H4 (cell line): ENCODE measurements at places on chromosomes 4 and X. TPM values are rescaled to one million over a fixed set of nuclear protein-coding genes. Genes with fewer than 3 reads are reported as not detected.
A peak's percentile ranks its signal among the peaks of the same experiment; 100 is the strongest.

TMEM175 gene
- total RNA-seq: 9.7 and 13.0 TPM in 2 replicates

APBB2 gene
- 25.5 and 25.7 TPM in 2 replicates for total RNA-seq

ARR3 gene
- total RNA-seq: not detected in 2 replicates

TCEAL6 gene
- not detected in 2 replicates for total RNA-seq

GPR34 gene
- total RNA-seq: not detected in 2 replicates

MID1IP1 gene
- 37.5 and 48.9 TPM in 2 replicates for total RNA-seq

GAGE2A gene
- not detected in 2 replicates for total RNA-seq

GPRASP3 gene
- total RNA-seq: 1.2 and 2.0 TPM in 2 replicates

RGN gene
- not detected in 2 replicates for total RNA-seq

UTP3 gene
- 19.7 and 23.6 TPM in 2 replicates for total RNA-seq

F11 gene
- total RNA-seq: not detected in 2 replicates

MMRN1 gene
- total RNA-seq: not detected in 2 replicates

GLOD5 gene
- not detected in 2 replicates for total RNA-seq

MAGEC2 gene
- 77.8 and 91.2 TPM in 2 replicates for total RNA-seq

SULT1B1 gene
- total RNA-seq: 0.70 and 1.8 TPM in 2 replicates

SSX3 gene
- total RNA-seq: not detected in 2 replicates

GRCh38 chr4:159150821-159151390 lies 48.0 kb downstream of the RAPGEF2 start:
- no peak for DNase-seq

DNA sequence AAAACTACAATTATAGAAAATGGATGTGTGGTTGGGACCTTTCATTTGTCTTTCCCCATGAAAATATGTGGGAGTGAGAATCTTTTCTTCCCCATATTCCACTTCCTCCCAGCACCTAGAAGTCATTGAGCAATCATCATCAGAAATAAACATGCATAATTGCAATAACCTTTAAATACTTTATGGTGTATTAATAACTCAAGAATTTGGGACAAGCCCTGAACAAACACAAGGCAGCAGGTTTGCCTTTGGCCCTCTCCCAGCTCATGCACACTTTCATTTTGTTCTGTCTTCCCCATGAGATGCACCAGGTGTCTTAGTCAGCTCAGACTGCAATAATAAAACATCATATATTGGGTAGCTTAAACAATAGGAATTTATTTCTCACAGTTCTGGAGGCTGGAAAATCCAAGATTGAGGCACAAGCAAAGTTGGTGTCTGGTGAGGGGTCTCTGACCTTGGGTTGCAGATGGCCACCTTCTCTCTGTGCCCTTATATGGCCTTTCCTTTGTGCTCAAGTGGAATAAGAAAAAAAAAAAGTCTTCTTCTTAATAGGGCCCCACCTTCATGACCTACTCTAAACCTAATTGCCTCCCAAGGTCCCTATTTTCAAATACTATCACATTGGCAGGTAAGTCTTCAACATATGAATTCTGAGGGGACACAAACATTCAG lies 34.7 kb upstream of the TMEM184C start:
- DNase-seq: no peak

DNA sequence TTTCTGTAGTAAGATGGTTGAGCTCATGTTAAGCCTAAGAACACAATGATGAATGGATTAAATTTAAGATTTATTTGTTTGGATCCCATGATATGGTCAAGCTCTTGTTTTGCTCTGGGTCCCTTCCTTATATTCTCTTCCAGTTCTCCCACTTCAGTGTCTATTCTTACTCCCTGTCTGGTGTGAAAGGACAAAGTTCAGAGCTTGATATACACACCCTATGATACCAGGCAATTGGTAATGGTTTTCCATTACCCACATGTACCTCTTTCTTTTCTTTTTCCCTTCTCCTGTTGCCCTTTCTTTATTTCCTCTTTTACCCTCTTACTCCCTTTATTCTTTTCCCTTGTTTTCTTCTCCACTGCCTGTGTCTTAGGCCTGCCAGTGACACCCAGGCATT lies 223.6 kb downstream of the RAPGEF2 start:
- no peak for DNase-seq

DNA sequence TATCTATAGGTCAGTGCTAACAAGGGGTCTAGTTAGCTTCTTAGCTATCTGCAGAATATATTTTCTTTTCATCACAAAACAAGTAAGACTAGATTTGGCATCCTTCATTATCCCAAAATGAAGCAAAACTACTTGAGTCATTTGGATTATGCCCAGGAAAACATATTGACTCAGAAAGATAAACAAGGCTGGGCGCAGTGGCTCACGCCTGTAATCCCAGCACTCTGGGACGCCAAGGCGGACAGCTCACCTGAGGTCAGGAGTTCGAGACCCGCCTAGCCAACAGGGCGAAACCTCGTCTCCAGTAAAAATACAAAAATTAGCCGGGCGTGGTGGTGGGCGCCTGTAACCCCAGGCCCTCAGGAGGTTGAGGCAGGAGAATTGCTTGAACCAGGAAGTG lies 18.0 kb upstream of the MND1 start:
- DNase-seq: peak; percentile 34

DNA sequence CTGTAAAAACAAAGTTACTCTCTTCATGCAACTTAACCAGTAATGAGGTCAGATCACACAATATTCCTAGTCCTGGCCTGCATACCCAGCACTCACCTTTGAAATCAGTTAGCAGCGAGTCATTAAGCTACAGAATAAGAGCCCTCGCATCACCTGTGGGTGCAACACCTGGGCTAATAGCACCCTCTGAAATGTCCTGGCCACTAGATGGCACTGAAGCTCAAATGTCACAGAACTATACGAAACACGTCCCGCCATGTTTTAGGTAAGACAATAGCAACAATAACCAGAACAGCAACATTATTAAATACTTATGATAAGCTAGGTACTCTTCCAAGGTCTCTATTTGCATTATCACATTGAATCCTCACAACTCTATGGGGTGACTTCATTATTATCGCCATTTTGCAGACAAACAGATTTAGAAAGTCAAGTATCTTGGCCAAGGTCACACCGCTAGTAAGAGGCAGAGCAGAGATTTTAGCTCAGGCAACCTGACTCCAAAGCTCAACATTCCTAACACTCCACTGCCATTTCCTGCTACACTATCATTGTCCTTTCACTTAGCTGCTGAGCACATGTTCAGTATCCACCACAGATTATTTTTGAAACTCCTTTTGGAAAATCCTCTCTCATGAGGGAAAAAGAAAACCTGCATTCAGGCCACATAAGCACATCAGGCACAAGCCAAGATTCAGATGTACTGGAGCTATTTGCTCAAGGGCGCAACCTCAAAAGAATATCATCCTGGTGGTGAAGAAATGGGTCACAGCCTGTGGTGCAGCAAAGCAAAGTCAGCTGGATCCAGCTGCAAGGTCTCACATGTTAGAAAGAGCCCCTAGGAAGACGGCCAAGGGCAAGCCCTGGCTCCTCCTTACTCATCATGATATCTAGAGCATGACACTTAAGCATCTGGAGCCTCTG lies 59.5 kb upstream of the KDR start:
- DNase-seq: no peak

DNA sequence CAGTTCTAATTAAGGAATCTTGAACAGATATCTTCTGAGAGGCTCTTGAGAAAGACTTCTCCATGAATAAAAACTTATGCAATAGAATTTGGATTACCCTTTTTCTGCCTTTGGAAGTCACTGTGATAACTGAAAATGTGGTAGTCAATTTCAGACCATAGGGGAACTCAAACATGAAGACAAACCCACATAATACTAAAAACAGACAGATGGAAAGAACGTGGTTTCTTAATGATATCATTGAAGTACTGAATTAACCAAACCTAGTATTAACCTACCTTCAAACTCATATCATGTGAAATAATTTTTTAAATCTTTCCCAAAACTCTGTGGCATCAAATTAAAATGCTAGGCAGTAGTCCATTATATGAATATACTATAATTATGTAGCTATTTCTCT lies 153.5 kb downstream of the CAMK2D start:
- DNase-seq: no peak

GRCh38 chr4:63049278-63049677 lies 1360.0 kb downstream of the TECRL start:
- no peak for DNase-seq

- DNase-seq: no peak
These were observed 58.7 kb downstream of the FNIP2 start for GRCh38 chr4:158827543-158827981.

DNA sequence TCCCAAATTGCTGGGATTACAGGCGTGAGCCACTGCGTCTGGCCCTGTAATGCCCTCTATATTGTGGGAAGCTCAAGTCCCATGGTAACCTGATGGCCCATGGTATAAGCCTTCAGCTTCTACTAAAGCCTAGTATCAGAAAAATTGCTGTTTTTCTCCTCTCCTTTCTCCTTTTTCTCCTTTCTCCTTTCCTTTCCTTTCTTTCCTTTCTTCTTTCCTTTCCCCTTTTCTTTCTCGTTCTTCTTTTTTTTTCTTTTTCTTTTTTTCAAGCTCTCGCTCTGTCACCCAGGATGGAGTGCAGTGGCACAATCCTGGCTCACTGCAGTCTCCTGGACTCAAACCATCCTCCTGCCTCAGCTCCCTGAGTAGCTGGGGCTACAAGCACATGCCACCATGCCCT lies 740.7 kb downstream of the FAM133A start:
- DNase-seq: no peak

- no peak for DNase-seq
These were observed 1305.8 kb downstream of the PCDH7 start for GRCh38 chr4:32025851-32026459.

GRCh38 chr4:176377780-176378179 lies 58.0 kb downstream of the SPCS3 start:
- DNase-seq: peak; percentile 50

- no peak for DNase-seq
These were observed 31.7 kb downstream of the BBS12 start for GRCh38 chr4:122764071-122764820.

GRCh38 chrX:77160301-77160700 lies 286.9 kb upstream of the FGF16 start:
- no peak for DNase-seq

- DNase-seq: no peak
These were observed 83.6 kb upstream of the LNX1 start for GRCh38 chr4:53674903-53675302.

DNA sequence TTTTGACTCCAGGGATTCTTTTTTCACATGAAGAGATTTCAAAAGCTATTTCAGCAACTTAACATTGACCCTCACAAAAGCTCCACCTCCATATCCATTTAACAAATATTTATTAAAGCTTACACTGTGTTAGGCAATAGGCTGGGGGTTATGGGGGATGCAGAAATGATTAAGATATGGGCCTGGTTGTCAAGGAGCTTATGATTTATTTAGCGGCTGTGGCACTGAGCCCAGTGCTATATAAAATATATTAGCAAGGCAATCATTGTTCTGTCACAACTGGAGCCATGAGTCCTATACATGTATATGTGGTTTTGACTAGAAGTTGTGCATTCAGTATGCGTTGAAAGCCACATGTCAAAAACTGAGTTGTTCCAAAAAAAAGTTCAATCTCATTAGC lies 131.1 kb downstream of the GPC3 start:
- DNase-seq: no peak

DNA sequence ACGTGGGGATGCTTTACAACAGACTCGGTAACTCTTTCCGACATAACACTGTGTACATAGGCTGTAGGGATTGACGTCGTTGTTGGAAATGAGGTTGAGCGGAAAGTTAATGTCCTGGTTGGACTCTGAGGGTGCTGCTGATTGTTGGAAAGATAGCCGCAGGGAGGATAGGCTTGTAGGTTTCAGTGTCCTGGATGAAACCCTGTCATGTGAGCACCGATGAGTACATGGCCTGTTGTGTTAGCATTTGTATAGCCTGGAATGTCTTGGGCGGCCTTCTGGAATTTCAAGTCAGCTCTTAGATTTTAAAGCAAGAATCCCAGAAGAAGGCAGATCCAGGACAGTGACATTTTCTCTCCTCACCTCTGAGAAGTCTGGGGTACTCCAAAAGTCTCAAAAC lies 63.3 kb downstream of the TBC1D14 start:
- DNase-seq: no peak

GRCh38 chr4:148053298-148054003 lies 321.6 kb downstream of the ARHGAP10 start:
- no peak for DNase-seq

- DNase-seq: no peak
These were observed 22.2 kb downstream of the CLCN4 start for GRCh38 chrX:10178866-10179463.

GRCh38 chrX:72262077-72262476 lies 15.0 kb downstream of the RPS4X start:
- DNase-seq: no peak

DNA sequence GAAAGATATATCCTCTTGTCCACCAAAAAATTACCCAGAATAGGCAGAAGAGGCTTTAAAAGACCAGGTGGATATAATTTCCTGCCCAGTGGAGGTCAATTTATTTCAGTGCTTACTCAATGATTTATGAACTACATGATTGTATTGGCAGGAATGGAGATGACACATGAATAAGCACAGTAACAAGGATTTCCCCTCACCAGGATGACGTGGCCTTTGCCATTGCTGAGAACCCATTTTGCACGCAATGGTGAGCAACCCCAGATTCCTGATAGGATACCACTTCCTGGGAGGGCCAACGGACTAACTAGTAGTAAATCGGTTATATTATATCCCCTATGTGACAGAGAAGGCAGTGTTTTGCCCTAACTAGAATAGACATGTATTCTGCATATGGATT lies 11.6 kb upstream of the TTC29 start:
- DNase-seq: peak; percentile 68

GRCh38 chr4:110632506-110633357 lies 9.9 kb upstream of the PITX2 start:
- no peak for DNase-seq

- peak; percentile 16 for DNase-seq
These were observed 74.8 kb upstream of the PASD1 start for GRCh38 chrX:151488677-151489076.

GRCh38 chr4:94577136-94577535 lies 125.4 kb downstream of the PDLIM5 start:
- DNase-seq: peak; percentile 5

- DNase-seq: no peak
These were observed 48.9 kb upstream of the TEX13A start for GRCh38 chrX:105269386-105269785.

- no peak for DNase-seq
These were observed 25.2 kb upstream of the BCLAF3 start for GRCh38 chrX:20015945-20016615.

DNA sequence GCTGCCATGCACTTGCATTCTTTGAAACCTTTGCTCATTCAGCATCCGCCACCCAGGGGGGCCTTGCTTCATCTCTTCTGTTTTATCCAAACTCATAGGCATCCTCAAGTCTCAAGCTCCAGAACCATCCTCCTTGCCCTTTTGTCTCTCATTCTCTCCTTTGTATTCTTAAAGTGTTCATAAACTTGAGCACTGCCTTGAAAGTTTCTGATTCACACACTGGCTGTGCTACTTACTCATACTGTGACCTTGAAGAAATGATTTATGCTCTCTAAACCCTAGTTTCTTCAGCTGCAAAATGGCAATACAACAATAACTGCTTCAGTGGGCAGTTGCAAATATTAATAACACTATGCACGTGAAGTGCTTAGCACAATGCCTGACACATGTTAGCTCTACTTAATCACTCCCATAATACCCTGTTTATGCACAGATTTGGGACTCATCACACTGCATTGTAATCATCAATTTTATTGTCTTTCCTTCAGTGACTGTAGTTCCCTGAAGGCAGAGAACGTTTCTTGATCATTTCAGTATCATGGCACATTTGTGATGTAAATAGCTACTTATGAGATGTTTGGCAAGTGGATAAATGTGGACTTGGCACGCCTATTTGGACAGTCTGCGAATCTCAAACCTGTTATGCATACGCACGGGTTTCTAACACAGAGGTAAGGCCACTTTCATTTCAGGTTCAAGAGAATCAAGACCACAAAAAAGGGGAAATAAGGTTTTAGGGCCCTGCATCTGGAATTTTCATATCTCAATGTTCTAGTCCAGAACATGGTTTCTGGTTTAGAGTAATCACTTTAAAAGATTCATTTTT lies 291.0 kb downstream of the LDB2 start:
- DNase-seq: no peak
